Ovary (tissue), 10 donors: ENCODE measurements at places on chromosomes 13 and 19. TPM values are rescaled to one million over a fixed set of nuclear protein-coding genes. Genes with fewer than 3 reads are reported as not detected.

DNA sequence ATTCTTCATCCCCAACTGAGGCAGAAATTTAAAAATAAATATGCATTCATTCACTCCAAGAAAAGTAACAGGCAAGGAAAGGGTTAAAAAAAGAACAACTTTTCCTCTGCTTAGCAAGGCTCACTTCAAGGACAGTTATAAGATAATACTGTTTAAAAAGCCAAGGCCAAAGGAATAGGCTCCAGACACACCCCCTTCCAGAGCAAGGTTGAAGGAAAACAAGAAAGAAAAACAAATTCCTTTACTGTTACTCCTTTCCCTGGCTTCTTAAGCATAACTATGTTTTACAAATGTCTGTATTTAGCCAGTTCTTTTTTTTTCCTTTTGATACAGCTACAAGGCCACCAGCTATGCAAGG is 8.5 kb downstream of the SIGLEC11 start:
- H3K4me1 ChIP-seq = peaks cover 37% of the 10 kb centered on the region
- H3K4me3 ChIP-seq = no peak overlapping the region
- no peaks in the 10 kb centered on the region for H3K36me3 ChIP-seq
- H3K27ac ChIP-seq = peak overlapping the region; percentile 9
- peak; percentile 49 for DNase-seq

- no peak overlapping the region for H3K27ac ChIP-seq
- no peak overlapping the region for H3K4me3 ChIP-seq
- H3K36me3 ChIP-seq = no peaks in the 10 kb centered on the region
- no peak for DNase-seq
- no peaks in the 10 kb centered on the region for H3K4me1 ChIP-seq
Observed at GRCh38 chr13:91946498-91947070, 548.2 kb downstream of the GPC5 start.

Gene CGB5
- not detected for total RNA-seq

Gene FBN3
- 0.08 TPM for total RNA-seq

Gene ZNF460
- total RNA-seq = 68.6 TPM

DNA sequence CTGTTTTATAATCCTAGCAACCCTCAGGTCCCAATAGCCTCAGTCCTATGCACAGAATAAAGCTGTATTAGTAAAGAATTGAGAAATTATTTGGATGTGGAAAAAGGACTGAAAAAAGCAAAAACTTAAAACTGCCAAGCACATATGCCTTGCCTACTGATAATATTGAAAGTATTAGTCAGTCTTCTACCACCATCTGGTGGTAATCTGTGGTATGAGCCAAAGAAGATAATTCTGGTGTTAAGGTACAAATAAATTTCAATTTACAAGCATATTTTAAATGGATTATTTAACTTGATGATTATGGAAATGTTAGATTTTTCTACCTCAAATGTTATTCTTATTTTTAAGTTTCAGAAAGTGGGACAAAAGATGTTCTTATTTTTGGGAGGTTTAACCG is 460.3 kb upstream of the KLHL1 start:
- no peak for DNase-seq
- no peaks in the 10 kb centered on the region for H3K4me1 ChIP-seq
- H3K27me3 ChIP-seq = no peaks in the 10 kb centered on the region
- H3K4me3 ChIP-seq = no peak overlapping the region
- H3K36me3 ChIP-seq = no peaks in the 10 kb centered on the region

DNA sequence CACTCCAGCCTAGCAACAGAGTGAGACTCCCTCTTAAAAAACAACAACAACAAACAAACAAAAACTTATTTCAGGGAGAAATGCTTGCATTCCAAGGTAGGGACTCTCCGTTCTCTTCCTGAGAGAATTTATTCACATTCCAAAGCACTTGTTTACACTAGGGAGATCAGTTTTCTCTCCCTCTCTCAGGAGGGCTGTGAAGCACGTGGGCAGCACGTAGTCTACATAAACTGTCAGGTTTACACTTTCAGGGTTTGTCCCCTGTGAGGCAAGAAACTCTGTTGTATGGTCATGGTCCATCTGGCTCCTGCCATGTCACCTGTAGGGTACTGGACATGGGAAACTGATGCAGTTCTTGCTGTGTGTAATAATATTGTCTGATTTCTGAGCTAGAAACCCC is 31.6 kb downstream of the WDR87 start:
- H3K27ac ChIP-seq = no peak overlapping the region
- H3K27me3 ChIP-seq = no peaks in the 10 kb centered on the region
- no peaks in the 10 kb centered on the region for H3K36me3 ChIP-seq
- no peaks in the 10 kb centered on the region for H3K4me1 ChIP-seq
- DNase-seq = no peak

- H3K27me3 ChIP-seq = no peaks in the 10 kb centered on the region
- H3K4me3 ChIP-seq = peak overlapping the region; percentile 32
- H3K27ac ChIP-seq = no peak overlapping the region
- H3K36me3 ChIP-seq = no peaks in the 10 kb centered on the region
Observed at GRCh38 chr13:110874508-110874960, 40.3 kb downstream of the ANKRD10 start.

Gene CALR
- 792 TPM for total RNA-seq

Gene TINCR
- total RNA-seq = 1.8 TPM

Gene NXNL1
- total RNA-seq = not detected

Gene ITGBL1
- total RNA-seq = 2.9 TPM

Gene RFPL4A
- not detected for total RNA-seq

Gene PLIN3
- 73.7 TPM for total RNA-seq

GRCh38 chr19:18206018-18206417 is 2.2 kb upstream of the RAB3A start:
- H3K4me3 ChIP-seq = peak overlapping the region; percentile 61
- peak overlapping the region; percentile 93 for H3K27ac ChIP-seq
- no peaks in the 10 kb centered on the region for H3K36me3 ChIP-seq
- DNase-seq = no peak

DNA sequence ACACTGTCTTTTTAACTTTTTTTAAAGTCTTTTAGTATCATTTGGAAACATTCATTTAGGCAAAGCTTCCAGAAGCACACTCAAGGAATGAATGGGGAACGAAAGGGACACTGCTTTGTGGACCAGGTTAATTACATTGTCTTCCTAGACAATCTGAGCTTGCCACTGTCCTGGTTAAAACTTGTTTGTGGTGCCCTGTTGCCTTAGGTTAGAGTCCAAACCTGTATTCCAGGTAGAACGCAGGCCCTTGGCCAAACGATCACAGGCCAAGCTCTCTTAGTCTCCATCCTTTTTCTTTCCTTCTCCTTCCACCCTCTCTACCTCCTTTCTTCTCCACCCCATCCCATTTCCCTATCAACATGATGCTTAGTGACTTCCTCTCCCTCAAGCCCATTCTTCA is 66.8 kb downstream of the ERCC5 start:
- H3K4me3 ChIP-seq = no peak overlapping the region
- H3K4me1 ChIP-seq = no peaks in the 10 kb centered on the region
- H3K36me3 ChIP-seq = no peaks in the 10 kb centered on the region
- H3K27ac ChIP-seq = no peak overlapping the region
- no peak for DNase-seq
- no peaks in the 10 kb centered on the region for H3K27me3 ChIP-seq

DNA sequence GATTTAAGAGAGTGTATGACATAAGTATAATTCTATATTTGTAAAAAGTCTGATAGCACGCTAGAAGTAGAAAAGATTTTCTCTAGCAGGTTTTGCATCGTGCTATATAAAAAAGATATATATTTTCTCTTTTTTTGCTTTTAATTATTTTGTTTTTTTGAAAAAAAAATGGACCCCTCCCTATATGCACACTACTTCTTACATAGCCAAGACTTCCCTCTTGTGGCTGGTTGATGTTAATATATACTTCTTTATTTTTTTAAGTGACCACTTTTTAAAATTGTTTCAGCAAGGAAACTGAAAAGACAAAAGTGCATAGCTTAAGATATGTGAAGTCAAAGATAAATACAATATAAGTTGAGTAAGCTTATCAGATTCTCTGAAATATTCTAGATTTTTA is 1202.8 kb downstream of the DIAPH3 start:
- no peaks in the 10 kb centered on the region for H3K4me1 ChIP-seq
- H3K36me3 ChIP-seq = no peaks in the 10 kb centered on the region
- no peak for DNase-seq

DNA sequence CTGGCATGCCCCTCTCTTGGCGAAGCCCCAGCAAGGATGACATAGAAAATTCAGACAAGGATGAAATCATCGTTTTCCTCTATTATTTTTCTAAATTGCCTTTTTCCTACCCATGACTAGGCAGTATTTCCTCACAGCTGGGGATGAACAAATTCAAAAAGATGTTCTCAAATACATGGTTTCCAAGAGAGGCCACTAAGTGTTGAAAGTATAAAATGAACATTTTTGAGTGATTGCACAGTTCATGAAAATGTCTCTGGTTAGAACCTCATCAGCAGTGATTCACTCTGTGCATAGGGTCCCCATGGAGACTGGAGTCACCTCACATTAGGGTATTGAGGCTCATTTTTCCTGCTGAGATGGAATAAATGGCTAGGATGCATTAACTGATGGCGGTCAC is 373.7 kb downstream of the DNAJC15 start:
- no peaks in the 10 kb centered on the region for H3K27me3 ChIP-seq
- DNase-seq = no peak
- H3K4me3 ChIP-seq = no peak overlapping the region
- no peak overlapping the region for H3K27ac ChIP-seq
- no peaks in the 10 kb centered on the region for H3K4me1 ChIP-seq

DNA sequence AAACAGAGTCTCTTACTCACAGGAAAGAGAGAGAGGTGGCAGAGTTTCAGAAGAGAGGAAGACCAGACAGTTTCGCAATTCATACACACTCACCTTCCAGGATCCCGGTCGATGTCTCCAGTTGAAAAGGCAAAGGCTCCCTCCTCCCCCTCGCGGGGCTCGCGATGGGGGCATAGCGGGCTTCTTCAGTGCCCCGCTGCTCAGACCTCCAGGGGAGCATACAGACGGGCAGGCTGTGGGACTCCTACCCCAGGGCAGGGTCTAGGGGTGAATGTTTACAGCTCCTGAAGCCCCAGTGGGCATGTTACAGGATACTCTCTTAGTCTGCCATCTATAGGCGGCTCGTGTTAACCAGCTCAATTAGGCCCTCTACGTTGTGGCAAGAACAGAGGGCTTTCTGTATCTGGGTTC is 139.2 kb downstream of the SLITRK5 start:
- no peak for DNase-seq
- H3K4me3 ChIP-seq = no peak overlapping the region
- H3K36me3 ChIP-seq = no peaks in the 10 kb centered on the region
- H3K4me1 ChIP-seq = no peaks in the 10 kb centered on the region

GRCh38 chr13:74966275-74966674 is 515.7 kb downstream of the TBC1D4 start:
- H3K27me3 ChIP-seq = no peaks in the 10 kb centered on the region
- DNase-seq = no peak
- no peaks in the 10 kb centered on the region for H3K36me3 ChIP-seq
- no peak overlapping the region for H3K27ac ChIP-seq
- H3K4me1 ChIP-seq = no peaks in the 10 kb centered on the region

- H3K4me1 ChIP-seq = no peaks in the 10 kb centered on the region
- H3K27ac ChIP-seq = no peak overlapping the region
- DNase-seq = no peak
- no peak overlapping the region for H3K4me3 ChIP-seq
Observed at GRCh38 chr13:76446191-76446590, 440.0 kb downstream of the KCTD12 start.

DNA sequence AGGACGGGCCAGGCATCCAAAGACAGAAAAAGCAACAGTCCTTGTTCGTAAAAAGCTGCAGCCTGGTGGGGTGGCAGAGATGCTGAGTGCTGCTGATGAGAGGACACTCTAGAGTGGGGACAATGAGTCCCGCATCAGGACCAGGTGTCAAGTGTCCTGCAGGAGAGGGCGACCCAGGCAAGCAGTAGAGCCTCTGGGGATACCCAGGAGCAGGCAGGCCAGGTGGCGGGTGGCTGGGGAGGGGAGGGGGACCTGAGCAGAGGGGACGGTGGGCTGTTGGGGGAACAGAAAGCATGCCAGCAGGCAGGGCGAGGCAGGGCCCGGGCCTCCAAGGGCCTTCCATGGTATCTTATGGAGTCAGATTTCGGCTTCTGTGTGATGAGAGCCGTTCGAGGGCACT is 35.8 kb downstream of the GGACT start:
- H3K27me3 ChIP-seq = no peaks in the 10 kb centered on the region
- H3K4me1 ChIP-seq = peaks cover 3% of the 10 kb centered on the region
- no peak for DNase-seq
- no peaks in the 10 kb centered on the region for H3K36me3 ChIP-seq

Gene GPR12
- total RNA-seq = not detected

Gene TMEM86B
- total RNA-seq = 3.6 TPM

GRCh38 chr13:61778531-61778930 is 362.9 kb upstream of the PCDH20 start:
- no peak for DNase-seq
- H3K36me3 ChIP-seq = no peaks in the 10 kb centered on the region
- no peaks in the 10 kb centered on the region for H3K4me1 ChIP-seq

Gene EPS8L1
- total RNA-seq = 18.0 TPM

DNA sequence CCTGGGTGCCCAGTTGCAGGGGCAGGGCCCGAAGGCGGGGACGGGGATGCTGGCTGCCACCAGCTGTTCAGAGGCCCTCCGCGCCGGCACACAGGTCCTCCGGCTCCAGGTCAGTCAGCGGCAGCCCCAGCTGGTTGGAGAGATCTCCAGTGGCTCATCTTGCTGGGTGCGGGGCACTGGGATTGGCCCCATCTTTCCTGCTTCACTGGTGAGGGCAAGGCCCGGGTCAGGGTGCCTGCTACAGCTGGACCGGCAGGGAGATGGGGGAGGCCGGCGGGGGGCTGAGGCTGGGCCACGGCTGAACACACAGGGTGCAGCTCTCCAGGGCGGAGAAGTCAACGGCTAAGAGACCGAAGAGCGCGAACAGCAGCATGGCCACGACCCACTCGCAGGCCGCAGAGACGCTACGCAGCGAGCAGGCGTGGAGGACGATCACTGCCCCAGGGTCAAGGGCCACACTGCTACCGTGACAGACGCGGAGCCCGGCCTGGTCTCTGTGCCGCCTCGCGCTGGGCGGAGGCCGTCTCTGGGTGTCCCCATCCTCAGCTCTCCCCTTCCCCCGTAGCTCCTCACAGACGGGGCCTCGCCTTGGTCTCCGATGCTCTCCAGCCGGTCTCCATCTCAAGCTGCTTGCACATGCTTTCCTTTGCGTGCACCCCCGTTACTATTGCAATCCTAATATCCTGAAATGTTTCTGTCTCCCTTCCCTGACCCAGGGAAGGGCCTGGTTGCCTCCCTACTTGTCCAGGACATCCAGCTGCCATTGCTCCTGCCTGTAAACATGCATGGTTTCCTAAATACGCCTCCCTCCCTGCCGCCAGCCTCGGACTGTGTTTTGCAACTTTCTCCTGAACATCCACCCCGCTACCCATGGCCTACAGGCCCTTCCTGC is 12.3 kb downstream of the TMEM150B start:
- peaks cover 4% of the 10 kb centered on the region for H3K4me1 ChIP-seq
- H3K27me3 ChIP-seq = no peaks in the 10 kb centered on the region
- DNase-seq = no peak
- peak overlapping the region; percentile 37 for H3K27ac ChIP-seq
- H3K36me3 ChIP-seq = no peaks in the 10 kb centered on the region

DNA sequence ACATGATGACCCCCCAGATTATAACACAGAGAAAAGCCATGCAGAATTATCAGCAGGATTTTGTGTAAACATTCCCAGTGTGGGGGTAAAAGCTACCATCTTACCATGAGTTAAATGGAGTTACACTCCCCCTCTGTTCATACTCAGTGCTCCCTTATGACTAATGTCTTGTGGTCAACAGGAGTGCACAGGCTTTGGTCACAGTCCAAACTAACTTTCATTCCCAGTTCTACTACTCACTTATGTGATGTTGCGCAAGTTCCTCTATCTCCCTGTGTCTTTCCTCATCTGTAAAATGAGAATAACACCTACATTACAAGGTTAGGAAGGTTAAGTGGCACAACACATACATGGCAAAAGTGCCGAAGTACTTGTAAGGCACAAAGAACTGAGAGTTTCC is 277.9 kb downstream of the RBM26 start:
- no peak overlapping the region for H3K27ac ChIP-seq
- DNase-seq = no peak
- no peaks in the 10 kb centered on the region for H3K4me1 ChIP-seq
- no peaks in the 10 kb centered on the region for H3K27me3 ChIP-seq
- no peaks in the 10 kb centered on the region for H3K36me3 ChIP-seq
- H3K4me3 ChIP-seq = no peak overlapping the region

Gene UCHL3
- 10.4 TPM for total RNA-seq
